ENCODE measurements at places on chromosomes 13 and 19. TPM values are rescaled to one million over a fixed set of nuclear protein-coding genes. Genes with fewer than 3 reads are reported as not detected.

Gene CLIP3
- total RNA-seq: 1.8 TPM

Gene GIPC3
- 0.36 TPM for total RNA-seq

Gene ZNF628
- 13.3 TPM for total RNA-seq

Gene ZNF99
- total RNA-seq: not detected

Gene SLC10A2
- not detected for total RNA-seq

Gene FBXO27
- not detected for total RNA-seq

Gene ITPKC
- 16.0 TPM for total RNA-seq

Gene SHANK1
- total RNA-seq: not detected

Gene MISP3
- total RNA-seq: 0.34 TPM

Gene ZNF888
- 15.3 TPM for total RNA-seq

Gene ZNF627
- total RNA-seq: 26.2 TPM

Gene CRX
- 0.07 TPM for total RNA-seq

Gene LCP1
- total RNA-seq: 243 TPM

Gene ETV2
- 0.42 TPM for total RNA-seq

Gene UNC13A
- 0.10 TPM for total RNA-seq

Gene ERICH6B
- total RNA-seq: not detected

Data from B cell (primary cell).